ENCODE measurements at places on chromosomes 1 and 21. TPM values are rescaled to one million over a fixed set of nuclear protein-coding genes. Genes with fewer than 3 reads are reported as not detected.

TAL1 gene
- 4.1 TPM for polyA plus RNA-seq

PGLYRP4 gene
- polyA plus RNA-seq: not detected

CRP gene
- polyA plus RNA-seq: not detected

SLC26A9 gene
- polyA plus RNA-seq: 0.44 TPM

SLAMF9 gene
- polyA plus RNA-seq: not detected

CRNN gene
- polyA plus RNA-seq: not detected

DNA sequence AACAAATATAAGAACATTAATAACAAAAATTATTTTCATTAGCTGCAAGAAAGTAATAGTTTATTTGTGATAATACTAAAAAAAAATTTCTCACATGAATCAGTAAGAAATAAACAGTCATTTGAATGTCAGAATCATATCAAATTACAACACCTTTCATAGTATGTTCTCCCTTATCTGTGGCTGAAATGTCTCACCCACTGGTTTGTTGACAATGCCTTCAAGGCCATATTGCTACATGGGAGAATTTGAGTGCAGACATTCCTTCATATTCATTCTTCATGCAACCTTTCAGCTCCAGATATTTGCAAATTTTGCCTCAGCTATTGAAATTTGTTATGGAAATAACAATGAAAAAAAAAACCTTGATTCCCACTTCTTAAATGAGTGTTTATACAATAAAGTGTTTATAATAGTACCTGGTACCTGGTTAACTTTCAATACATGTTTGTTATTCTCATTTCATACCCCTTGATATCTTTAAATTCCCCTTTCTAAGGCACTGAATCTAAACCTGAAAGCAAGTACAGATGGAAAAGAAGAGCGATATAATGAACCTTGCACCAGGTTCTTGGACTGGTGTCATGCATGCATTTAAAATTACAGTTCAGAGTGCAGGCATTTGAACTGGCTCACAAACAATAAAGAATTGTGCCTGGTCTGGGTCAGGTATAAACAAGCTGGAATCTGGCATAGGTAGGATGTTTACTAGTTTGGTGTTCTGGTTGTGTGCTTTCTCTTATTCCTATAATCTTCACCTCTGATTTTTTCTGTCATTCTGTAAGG lies 242.2 kb upstream of the ADGRL2 start:
- DNase-seq: no peak

DNA sequence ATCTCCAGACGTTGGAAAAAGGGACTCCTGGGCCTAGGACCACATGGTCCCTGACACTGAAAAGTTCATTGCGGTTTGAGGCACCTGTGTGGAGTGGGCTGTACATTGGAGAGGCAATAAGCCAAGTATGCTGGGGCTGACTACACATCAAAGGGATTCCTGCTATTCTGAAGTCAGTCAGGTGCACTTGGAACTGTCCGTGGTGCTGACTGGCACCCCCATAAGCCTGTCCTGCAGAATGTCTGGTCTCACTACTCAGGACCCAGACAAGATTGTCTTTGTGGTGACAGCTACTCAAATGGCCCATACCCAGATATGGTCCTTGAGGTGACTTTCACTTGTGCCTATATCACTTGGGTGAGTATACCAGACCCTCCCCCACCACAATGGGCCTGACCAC lies 150.6 kb downstream of the RWDD3 start:
- peak; percentile 47 for DNase-seq

DNA sequence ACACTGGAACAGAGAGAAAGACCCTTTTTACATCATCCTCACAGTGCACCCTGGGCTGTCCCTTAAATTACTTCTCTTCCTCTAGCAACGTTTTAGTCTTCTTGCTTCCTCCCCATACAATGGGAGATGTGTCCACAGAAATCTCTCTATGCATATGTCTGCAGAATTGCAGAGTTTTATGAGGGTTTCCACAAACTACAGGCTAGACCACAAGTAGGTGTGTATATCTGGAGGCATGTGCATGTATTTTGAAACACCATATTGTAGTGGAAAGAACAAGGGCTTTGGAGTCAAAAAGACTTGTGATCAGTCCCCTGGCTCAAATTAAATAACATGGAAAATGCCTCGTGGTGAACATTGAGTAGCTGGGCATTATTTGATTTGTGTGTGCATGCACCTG lies 121.3 kb upstream of the IPO9 start:
- DNase-seq: no peak

- DNase-seq: no peak
These were observed 2.6 kb downstream of the GATAD2B start for GRCh38 chr1:153919876-153920852.

- DNase-seq: no peak
These were observed 165.5 kb upstream of the NFIA start for GRCh38 chr1:60916906-60917305.

DNA sequence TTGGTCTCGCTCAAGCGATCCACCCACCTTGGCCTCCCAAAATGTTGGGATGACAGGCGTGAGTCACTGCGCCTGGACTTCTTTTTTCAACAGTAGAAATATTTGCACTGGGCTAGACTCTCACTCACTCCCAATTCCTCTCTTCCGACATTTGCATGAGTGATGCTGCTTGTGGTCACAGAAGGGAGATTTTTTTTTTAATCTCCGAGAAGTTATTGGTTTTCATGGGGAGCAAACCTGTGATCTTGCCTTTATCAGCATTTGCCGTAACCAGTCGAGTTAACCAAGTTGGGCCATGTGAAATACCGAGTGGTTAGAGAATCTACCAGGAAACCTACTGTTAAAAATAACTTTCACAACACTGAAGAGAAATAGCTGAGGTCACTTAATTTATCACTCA lies 21.1 kb downstream of the ERG start:
- no peak for DNase-seq

DNA sequence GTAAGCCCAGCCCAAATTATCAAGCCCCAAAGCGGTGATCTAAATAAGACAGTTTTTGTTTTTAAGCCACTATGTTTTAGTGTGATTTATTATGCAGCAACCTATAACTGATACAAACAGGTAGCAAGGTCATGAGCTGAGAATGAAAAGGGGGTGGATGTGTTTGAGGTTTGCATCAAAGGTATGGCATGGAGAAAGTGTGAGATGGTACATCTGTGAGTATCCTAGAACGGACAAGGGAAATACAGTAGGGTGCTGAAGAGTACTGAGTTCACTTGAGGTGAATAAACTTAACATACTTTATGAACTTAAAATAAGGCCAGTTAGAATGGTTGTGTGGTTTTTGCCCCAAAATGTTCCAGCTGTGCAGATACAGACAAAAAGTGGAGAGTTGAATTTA lies 286.0 kb upstream of the B3GALT2 start:
- DNase-seq: no peak

DNA sequence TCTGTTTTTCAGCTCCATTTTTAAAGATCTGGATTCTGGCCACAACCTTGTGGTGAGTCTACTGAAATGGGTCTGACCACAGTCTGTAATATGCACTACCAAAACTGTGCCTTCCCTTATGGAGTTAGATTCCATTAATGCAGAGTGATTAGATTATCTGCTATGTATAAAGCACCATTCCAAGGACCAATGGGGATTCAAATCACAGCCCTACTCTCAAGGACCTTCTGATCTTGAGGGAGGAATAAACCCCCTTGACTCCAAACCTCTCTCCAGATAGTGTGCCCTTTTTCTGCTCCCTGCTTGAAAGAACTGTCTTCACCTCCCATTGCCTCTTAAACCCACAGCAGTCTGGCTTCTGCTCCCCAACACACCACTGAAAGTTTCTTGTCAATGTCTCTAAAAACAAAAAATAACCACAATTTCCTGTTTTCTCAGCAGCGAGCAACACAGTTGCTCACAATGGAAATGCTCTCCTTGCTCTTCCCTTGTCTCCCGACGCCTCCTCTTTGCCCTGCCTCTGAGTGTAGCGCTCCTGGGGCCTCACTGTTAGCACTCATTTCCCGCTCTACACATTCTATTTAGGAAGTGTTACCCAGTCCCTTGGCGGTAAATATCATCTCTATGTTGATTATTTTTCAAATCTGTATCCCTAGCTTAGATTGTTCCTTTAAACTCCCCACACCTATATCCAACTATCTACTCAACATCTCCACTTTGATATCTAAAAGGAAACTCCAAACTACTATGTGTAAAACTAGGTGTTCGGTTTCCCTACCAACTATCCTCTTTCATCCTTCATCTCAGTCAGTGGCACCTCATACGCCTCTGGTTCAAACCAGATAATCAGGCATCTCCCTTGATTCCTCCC lies 13.6 kb downstream of the PCNX2 start:
- DNase-seq: no peak

- DNase-seq: peak; percentile 82
These were observed at the start of gene FAM43B for GRCh38 chr1:20551945-20552727. Gene FAM43B (plus strand): TSS chr1:20552573. CDS start chr1:20552974, 401 bp downstream.

- DNase-seq: no peak
These were observed 789.3 kb upstream of the ADAMTS5 start for GRCh38 chr21:27756191-27756590.

- no peak for DNase-seq
These were observed 7.7 kb upstream of the SLC26A9 start for GRCh38 chr1:205950826-205951549.

- no peak for DNase-seq
These were observed 98.4 kb upstream of the USP25 start for GRCh38 chr21:15631342-15631741.

DNA sequence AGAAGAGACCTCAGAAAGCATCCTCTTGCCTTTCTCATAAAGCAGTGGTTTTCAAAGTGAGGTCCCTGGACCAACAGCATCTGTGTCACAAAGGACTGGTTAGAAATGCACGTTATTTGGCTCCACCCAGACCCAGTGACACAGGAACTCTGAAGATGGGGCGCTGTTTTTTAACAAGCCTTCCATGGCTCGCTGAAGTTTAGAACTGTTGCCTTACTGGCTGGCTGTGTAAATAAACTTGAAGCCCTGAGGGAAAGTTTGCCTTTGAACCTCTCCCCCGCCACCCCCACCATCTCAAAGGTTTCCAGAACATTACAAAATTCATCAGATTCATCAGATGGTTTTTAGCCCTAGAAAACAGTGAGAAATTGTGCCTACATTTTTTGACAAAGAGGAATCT lies 21.8 kb upstream of the IKBKE start:
- DNase-seq: no peak

DNA sequence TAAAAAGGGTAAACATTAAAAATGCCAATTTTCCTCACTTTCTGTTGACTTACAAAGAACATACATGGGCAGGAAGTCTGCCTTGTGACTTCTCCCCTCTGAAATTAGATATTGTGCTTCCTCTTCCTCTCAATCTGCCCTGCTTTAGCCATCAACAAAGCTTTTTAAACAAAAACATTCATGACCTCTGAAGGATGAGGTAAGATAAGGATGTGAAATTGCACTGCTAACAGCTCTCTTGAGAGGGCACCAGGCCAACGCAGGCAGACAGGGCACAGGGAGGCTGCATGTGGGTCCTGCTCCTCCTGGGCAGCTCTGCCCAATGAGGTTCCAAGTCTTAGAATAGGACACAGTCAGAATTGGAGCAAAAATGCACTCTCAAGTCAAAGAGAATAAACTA lies 62.1 kb downstream of the DEGS1 start:
- no peak for DNase-seq

GRCh38 chr21:22703521-22703920 lies 1705.3 kb downstream of the NCAM2 start:
- DNase-seq: no peak

GRCh38 chr21:29187944-29188343 lies 57.5 kb downstream of the MAP3K7CL start:
- DNase-seq: no peak

All from right renal cortex interstitium (tissue), 3 donors.